Body of pancreas (tissue), 4 donors: ENCODE measurements at places on chromosomes 1 and 21. TPM values are rescaled to one million over a fixed set of nuclear protein-coding genes. Genes with fewer than 3 reads are reported as not detected.

ADGRL4 gene
- 6.2 TPM for total RNA-seq

C1QTNF12 gene
- not detected for total RNA-seq

- DNase-seq = no peak
Observed at GRCh38 chr1:64624808-64625207, 120.1 kb upstream of the RAVER2 start.

DNA sequence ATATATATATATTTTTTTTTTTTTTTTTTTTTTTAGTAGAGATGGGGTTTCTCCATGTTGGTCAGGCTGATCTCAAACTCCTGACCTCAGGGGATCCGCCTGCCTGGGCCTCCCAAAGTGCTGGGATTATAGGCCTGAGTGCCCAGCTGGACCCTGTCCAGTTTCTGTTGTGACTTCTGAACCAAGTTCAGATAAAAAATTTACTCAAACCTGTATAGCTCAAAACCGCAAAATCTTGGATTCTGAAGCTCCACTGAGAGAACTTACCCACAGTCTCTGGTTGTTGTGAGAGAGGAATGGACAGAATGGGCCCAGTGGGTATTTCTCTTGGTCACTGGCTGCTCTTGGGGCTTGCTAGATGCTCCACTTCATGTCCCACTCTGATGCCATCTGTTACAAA, 76.4 kb downstream of the HS2ST1 start:
- no peak for DNase-seq
